ENCODE measurements at places on chromosomes 7 and 10.

- DNase-seq = no peak
These were observed 62.2 kb downstream of the POLL start for GRCh38 chr10:101525848-101526247.

DNA sequence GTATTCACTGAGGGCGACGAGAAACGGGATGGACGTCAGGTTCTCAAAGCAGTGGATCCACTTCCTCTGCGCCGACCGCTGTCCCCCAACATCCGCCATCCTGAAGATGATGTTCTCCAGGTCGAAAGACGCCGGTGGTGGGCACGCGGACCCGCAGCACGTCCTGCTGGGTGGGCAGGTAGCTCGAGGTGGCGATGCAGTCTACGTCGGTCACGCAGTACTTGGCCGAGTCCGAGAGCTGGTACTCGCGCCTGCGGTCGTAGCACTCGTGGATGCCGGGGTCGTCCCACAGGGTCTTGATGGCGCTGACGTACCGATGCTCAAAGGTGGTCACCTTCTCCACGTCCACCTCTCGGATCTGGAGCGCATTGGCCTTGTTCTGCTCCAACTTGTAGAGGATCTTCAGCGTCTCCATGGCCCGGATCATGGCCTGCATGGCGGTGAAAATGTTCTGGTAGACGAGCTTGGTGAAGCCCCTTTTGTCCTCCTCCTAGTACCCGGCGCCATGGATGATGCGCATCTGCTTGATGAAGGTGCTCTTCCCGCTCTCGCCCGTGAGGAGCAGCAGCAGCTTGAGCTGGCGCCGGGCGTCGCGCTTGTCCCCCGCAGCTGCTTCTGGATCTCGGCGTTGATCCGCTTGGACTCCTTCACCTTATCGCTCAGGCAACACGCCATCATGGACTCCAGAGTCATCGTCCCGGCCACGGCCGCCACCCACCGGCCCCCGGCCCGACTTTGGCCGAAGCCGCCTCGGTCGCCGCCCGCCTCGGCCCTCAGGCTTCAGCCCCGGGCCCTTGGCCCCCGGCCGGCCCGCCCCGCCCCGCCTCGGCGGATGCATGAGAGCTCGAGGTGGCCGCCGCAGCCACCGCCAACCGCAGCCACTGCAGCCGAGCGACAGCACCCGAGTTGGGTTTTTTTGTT, 122.9 kb upstream of the KCTD7 start:
- DNase-seq = peak; percentile 30

DNA sequence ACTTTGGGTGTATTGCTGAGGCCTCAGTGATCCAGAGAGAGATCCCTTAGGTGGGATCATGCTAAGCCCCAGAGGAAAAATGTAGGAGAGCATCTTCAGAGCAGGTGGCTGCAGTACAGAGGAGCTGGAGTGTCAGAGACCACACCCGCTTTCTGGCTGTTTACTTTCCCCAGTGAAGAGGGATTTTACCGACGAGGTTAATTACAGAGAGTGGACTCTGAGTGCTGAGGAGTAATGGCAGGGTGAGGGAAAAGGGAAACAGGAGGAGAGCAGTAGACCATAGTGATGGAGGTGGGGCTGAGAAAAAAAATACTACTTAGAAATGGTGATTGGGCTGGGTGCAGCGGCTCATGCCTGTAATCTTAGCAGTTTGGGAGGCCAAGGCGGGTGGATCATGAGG, 43.3 kb upstream of the HBP1 start:
- no peak for DNase-seq

DNA sequence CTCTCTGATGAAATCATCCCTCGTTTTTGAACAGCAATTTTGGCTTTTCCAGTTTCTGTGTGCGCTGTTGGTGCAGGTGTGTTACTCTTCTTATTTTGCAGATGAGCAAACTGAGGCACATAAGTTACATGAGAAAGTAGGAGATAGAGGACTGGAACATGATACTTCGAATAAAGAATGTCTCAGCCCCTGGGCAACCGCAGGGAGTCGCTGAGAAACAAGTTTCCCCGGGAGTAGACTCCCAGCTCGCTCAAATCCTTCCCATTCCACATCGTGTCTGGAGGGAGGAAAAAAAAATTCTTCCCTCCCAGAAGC, 18.0 kb downstream of the MXI1 start:
- DNase-seq = no peak

GRCh38 chr10:30057421-30057841, 2.0 kb downstream of the JCAD start:
- DNase-seq = no peak

DNA sequence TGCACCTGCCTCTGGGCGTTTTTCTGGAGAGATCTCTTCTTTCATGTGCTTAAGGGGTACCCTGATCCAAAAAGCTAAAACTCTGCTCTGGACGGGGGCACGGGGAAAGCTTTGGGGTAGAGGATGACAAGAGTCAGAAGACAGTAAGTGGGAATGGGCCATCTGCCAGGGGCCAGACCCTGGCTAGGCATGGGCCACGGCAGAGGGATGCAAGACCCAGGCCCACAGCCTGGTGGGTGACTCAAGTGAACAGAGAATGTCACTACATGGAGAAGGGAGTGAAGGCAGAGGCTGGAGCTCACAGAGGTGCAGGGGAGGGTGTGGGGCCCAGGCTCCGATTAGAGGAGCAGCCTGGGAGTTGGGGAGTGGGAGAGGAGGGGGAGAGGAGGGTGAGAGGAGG, 15.3 kb downstream of the FLNC start:
- DNase-seq = no peak

- DNase-seq = no peak
These were observed 146.2 kb upstream of the RET start for GRCh38 chr10:42930516-42931192.

DNA sequence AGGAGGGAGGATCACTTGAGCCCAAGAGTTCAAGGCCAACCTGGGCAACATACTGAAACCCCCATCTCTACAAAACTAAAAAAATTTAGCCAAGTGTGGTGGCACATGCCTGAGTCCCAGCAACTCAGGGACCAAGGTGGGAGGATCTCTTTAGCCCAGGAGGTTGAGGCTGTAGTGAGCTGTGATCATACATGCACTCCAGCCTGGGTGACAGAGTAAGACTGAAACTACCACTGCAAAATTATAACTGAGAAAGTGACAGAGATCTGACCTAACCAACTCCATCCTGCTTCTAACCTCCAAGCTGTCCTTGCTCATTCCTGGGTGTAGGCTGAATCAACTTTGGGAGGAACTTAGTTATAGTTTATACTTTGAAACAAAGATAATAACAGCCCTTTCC, 59.4 kb downstream of the HTR7 start:
- DNase-seq = no peak

DNA sequence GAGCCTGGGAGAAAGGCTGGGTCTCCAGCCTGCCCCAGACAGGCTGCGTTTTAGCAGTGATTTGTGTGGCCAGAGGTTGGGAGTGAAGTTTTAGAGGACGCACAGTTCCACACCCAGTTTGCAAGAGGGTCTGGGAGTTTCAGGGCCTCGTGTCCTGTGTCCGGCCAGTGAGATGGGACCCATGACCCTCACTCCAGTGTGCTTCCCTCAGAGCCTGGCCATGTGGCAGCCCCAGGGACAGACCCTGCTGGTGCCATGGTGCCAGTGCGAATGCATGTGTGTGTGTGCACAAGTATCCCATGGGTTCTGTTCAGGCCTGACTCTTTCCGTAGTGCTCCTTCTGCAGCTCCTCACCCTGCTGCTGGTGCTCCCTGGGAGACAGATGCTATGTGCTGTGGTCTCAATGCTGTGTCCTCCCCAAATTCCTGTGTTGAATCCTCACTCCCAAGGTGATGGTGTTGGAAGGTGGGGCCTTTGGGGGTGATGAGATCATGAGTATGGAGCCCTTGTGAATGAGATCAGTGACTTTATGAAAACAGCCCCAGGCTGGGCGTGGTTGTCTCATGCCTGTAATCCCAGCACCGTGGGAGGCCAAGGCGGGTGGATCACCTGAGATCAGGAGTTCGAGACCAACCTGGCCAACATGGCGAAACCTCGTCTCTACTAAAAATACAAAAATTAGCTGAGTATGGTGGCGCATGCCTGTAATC, 16.5 kb downstream of the ECHDC3 start:
- DNase-seq = no peak

GRCh38 chr10:14553448-14553847, 221.2 kb downstream of the FAM107B start:
- DNase-seq = no peak

- no peak for DNase-seq
These were observed 98.7 kb downstream of the POLL start for GRCh38 chr10:101489355-101489754.

DNA sequence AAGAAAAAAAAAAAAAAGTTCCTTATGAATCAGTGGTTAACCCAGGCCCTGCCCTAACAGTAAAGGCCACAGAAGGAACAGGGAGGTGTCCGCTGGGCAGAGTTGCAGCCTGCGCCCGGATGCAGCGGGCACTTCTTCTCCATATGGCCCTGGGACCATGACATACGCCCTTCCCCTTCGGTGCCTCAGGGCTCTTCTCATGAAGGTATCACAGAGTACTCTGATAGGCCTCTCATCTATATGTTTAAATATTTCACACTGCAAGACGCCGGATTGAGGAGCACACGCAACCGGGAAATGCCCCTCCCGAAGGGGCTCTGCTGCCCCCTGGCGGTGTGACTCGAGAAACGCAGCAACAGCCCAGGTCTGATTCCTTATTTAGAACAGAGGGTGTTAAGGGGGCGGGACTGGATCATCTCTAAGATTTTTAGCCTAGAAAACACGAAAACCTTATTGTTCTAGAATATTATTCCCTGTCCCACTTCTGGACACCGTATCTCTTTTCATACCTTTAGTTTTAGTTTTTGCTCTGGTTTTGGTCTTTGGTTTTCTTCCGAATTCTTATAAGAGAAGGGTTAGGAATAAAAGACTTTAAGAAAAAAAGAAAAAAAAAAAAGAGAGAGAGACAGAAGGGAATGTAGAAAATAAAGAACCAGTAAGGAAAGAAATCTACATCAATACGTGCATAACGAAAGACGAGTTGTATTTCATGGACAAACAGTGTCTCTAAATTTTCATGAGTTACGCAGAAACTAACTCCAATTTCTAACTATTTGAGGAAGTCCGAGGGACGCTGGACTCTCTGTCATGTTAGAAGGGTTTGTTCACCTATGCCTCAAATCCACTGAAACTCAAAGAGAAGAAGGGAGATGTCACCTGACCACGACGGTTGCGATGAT, 12.0 kb downstream of the DAGLB start:
- peak; percentile 92 for DNase-seq

GRCh38 chr10:50426485-50426884, 175.2 kb upstream of the ASAH2 start:
- no peak for DNase-seq

- no peak for DNase-seq
These were observed 121.3 kb upstream of the BMPER start for GRCh38 chr7:33784000-33784399.

DNA sequence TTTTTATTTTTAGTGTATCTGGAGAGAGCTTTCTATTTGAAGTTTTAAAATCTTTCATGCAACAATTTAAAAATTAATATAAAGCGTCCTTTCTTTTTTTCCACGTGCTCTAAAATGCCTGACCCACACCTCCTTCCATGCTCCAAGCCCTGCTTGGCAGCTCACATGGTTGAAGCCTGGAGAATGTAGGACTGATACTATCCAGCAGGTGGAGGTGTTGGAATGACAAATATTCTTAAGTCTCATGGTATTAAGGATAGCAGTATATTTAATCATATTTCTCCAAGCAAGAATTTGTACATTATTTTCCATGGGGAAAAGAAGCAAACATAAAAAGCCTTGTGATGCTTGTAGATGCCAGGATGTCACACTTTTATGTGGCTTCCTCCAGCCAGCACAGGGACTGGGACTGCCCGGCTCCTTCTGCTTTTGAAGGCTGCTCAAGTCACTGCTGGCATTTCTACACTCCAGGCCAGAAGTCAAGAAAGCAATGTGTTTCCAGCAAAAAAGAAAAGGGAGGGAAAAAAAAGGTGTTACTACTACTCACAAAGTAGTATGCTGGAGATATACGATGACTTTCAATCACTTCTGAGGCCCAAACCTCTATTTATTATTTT, 49.7 kb downstream of the BZW2 start:
- no peak for DNase-seq

GRCh38 chr7:120421151-120421651, 148.2 kb downstream of the KCND2 start:
- DNase-seq = no peak

- DNase-seq = no peak
These were observed 4.2 kb upstream of the NT5C3A start for GRCh38 chr7:33066771-33067170.

GRCh38 chr7:14158111-14158510, 168.6 kb upstream of the ETV1 start:
- no peak for DNase-seq

DNA sequence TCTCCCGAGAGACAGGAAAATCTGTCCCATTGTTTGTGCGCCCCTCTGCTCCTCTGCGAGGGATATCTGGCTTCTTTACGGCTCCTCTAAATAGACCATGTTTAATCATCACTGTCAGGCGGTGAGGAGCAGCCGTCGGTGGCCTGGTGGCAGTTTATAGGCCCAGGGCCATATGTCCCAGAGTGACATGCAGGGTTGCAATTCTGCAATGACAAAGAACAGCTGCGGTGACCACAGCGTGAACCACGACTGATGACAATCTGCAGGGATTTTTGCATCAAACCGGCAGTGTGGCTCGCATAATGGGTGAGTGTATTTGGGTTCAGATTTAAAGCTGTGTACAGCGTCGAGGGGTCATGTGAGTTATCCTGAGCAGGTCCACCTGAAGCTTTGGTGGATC, 41.5 kb downstream of the GATA3 start:
- no peak for DNase-seq

- DNase-seq = no peak
These were observed 7.4 kb upstream of the FAS start for GRCh38 chr10:88983206-88983605.

- DNase-seq = no peak
These were observed 96.4 kb downstream of the FAS start for GRCh38 chr10:89086801-89087521.

DNA sequence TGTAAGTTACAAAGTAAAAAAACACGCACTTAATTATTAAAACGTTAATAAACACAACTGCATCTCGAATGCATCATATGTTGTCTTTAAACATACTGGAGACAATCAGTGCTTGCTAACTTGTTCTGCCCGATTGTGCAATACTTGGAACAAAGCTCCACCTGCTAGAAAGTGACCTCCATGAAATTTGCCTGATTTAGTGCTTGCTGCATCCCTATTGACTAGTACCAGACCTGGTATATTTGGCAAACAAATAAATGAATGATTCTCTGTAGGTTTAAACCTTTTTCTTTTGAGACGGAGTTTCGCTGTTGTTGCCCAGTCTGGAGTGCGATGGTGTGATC, 6.2 kb downstream of the BZW2 start:
- no peak for DNase-seq

DNA sequence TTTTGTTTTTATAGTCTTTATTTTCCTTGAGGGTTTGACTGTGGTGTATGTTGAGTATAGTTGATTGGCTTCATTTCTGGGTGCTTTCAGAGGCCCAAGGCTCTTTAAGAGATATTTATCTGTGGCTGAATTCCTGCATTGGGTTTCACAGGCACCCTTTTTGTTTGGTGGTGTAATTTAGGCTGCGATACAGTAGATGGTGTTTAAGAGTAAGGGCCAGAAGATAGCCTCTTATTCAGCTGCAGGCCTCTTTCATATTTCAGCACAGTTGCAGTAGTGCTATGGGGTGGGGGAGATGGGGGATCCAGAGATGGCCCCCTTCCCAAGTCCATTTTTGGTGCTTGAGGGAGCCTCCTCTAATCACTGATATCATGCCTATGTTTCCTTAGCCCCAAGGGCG, 69.7 kb downstream of the MGAM2 start:
- no peak for DNase-seq

All from T-helper 9 cell (primary cell).